Uterus (tissue), 4 donors: ENCODE measurements at places on chromosomes 3 and 15. TPM values are rescaled to one million over a fixed set of nuclear protein-coding genes. Genes with fewer than 3 reads are reported as not detected.

GCSAM gene
- not detected for total RNA-seq

LZTFL1 gene
- total RNA-seq = 13.8 TPM

GRCh38 chr3:98980915-98981596 is 79.6 kb upstream of the DCBLD2 start:
- no peak for DNase-seq

HEMK1 gene
- total RNA-seq = 2.1 TPM

DNA sequence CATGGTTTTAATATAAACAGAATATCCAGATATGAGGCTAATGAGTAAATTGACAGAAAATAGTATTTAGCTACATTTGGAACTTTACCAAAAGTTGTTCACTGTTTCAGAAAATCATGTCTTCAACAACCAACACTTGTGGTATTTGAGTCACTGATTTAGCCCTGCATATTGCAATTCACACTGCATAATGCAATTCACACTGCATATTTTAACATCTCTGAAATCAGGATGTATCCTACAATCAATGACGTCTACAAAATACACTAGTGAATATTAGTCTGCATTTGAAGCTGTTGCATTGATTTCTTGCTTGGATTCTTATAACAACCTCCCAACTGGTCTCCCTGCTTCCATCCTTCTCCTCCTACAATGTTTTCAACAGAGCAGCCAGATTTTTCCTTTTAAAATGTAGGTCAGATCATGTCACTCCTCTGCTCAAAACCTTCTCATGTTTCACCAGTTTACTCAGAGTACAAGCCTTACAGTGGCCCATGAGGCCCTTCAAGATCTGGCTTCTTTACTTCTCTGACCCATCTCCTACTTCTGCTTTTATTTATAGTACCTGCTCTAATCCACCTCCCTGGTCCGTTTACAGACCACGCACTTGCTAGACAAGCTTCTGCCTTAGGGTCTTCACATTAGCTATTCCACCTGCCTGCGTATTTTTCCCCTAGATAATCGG is 11.4 kb upstream of the RAB11A start:
- DNase-seq = no peak

- no peak for DNase-seq
These were observed 383.6 kb upstream of the SEMA6D start for GRCh38 chr15:47333734-47334133.

XPC gene
- 15.3 TPM for total RNA-seq

TEX9 gene
- total RNA-seq = 22.8 TPM
